Glutamatergic neuron (in vitro differentiated cells): ENCODE measurements at places on chromosomes 1 and 21.
A peak's percentile ranks its signal among the peaks of the same experiment; 100 is the strongest.

- no peak overlapping the region for H3K4me3 ChIP-seq
- H3K4me1 ChIP-seq: peaks cover 13% of the 10 kb centered on the region
- peaks cover 2% of the 10 kb centered on the region for H3K27me3 ChIP-seq
- H3K36me3 ChIP-seq: no peaks in the 10 kb centered on the region
These were observed 18.8 kb downstream of the SLC41A1 start for GRCh38 chr1:205794011-205794730.

DNA sequence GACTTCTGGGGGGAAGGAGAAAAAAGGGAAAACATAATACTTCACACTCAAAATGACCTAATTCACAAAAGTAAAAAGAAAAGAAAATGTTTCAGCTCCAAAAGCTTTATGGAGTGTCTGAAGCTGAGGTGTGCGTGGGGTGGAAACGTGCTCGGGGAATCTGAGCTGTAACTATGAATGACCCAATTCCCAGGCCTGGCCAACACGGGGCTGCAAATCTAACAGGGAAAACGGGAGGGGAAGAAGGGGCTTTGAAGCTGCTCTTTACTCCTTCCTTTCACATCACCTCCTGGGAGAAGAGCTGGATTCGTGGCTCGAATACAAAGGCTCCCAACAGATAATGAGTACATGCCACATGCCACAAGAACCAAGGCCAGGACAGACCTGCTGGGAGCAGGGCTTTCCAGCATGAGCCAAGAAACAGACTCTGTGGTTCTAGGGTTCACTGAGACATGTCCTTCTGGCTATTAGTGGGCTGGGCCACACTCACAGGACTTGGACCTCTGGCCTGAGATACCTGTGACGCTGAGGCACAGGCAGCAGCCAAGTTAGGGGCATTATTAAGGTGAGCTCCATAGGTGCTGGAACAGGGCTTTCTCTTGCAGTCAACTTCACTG lies 51.5 kb downstream of the SLC66A1 start:
- peaks cover 15% of the 10 kb centered on the region for H3K4me1 ChIP-seq
- no peak overlapping the region for H3K27ac ChIP-seq

- no peaks in the 10 kb centered on the region for H3K36me3 ChIP-seq
- H3K4me3 ChIP-seq: no peak overlapping the region
- peaks cover 3% of the 10 kb centered on the region for H3K4me1 ChIP-seq
- H3K27ac ChIP-seq: no peak overlapping the region
- no peaks in the 10 kb centered on the region for H3K27me3 ChIP-seq
- no peak for DNase-seq
These were observed 6.6 kb downstream of the TTC39A start for GRCh38 chr1:51323778-51324177.

DNA sequence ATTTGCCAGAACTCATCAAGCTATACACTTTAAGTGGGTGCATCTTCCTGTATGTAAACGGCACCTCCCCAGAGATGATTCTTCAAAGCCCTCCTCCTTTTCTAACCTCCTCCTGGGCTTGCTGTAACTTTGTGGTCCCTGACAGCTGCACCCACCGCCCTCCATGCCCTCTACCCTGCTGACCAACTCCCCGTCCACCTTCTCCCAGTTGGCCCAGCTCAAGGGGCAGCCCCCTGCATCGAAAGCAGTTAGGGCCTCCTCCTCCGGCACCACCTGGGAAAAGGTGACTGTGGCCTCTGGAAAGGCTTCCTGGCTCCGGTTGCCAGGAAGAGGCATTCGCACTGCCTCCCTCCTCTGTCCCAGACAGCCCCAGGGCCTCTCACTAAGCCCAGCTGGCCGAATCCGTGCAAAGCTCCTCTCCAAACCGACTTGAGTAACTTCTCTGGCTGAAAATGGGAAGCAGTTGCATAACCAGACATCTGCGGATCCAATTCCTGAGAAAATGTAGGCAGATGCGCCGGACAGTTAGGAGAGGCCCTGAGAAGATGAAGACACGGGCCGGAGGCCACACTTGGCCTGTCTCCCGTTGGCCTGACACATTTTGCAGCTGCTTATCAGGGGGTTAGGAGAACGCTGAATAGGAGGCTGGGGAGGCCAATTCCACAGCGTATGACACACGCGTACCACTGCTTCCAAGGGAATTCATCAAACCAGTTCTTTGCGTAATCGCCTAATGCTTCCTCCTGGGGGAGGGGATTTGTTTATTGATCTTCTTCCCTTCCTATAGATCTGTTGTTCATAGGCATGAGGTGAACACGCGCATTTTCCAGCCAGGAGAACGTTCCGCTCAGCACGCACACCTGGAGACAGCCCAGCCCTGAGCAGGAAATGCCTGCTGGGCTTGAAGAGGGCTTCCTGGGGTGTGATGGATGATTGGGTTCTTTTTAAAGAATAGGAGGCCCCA lies 48.7 kb upstream of the COL6A2 start:
- DNase-seq: no peak
- H3K36me3 ChIP-seq: peaks cover 4% of the 10 kb centered on the region
- peak overlapping the region; percentile 18 for H3K4me3 ChIP-seq
- H3K4me1 ChIP-seq: peaks cover 17% of the 10 kb centered on the region
- H3K27ac ChIP-seq: peak overlapping the region; percentile 53

GRCh38 chr1:218779341-218780100 lies 394.2 kb upstream of the LYPLAL1 start:
- no peak overlapping the region for H3K27ac ChIP-seq
- no peak overlapping the region for H3K4me3 ChIP-seq
- H3K27me3 ChIP-seq: peaks cover 2% of the 10 kb centered on the region
- no peak for DNase-seq
- no peaks in the 10 kb centered on the region for H3K36me3 ChIP-seq

- peak overlapping the region; percentile 85 for H3K27ac ChIP-seq
- no peaks in the 10 kb centered on the region for H3K36me3 ChIP-seq
- DNase-seq: peak; percentile 46
- peaks cover 8% of the 10 kb centered on the region for H3K27me3 ChIP-seq
These were observed 13.9 kb upstream of the TMEM222 start for GRCh38 chr1:27307874-27308598.

GRCh38 chr1:54602554-54602953 lies 20.8 kb downstream of the FAM151A start:
- no peak overlapping the region for H3K27ac ChIP-seq
- no peaks in the 10 kb centered on the region for H3K36me3 ChIP-seq
- no peak for DNase-seq
- no peak overlapping the region for H3K4me3 ChIP-seq
- peaks cover 10% of the 10 kb centered on the region for H3K4me1 ChIP-seq

DNA sequence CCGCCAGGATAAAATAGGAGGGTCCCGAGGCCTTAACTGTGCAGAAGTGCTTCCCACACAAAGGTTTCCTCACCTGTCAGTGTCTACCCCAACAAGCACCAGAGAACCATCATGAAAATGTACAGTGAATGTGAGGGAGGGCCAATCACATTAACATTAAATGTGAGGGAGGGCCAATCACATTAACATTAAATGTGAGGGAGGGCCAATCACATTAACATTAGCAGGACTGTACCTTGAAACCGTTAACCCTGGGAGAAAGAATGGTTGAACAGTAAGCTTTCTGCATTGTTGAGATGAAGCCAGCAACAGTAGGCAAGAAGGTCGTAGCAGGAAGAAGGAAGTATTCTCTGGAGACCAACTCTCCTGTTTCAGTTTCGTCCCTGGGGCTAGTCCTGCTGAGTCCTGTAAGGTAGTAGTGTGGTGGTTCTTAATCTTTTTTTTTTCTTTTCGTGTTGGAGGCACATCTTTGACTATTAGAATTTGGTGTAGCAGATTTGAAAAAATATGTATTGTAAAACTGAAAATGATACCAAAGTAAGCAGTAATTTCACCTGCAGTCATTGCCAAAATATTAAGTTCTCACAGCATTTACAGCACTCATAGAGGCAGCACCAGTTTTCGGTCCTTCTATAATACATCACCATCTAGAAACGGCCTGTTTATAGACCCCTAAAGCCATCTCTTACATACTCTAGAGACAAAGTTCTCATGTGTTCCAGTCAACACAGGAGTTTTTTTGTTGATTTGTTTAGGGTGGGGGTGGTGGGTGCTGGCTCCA lies 98.6 kb upstream of the PPP2R5A start:
- H3K4me3 ChIP-seq: no peak overlapping the region
- H3K27ac ChIP-seq: no peak overlapping the region
- H3K36me3 ChIP-seq: no peaks in the 10 kb centered on the region
- no peak for DNase-seq

- no peak overlapping the region for H3K4me3 ChIP-seq
- peaks cover 22% of the 10 kb centered on the region for H3K4me1 ChIP-seq
- H3K27ac ChIP-seq: no peak overlapping the region
- DNase-seq: no peak
These were observed 36.5 kb downstream of the NGF start for GRCh38 chr1:115301438-115302020.

DNA sequence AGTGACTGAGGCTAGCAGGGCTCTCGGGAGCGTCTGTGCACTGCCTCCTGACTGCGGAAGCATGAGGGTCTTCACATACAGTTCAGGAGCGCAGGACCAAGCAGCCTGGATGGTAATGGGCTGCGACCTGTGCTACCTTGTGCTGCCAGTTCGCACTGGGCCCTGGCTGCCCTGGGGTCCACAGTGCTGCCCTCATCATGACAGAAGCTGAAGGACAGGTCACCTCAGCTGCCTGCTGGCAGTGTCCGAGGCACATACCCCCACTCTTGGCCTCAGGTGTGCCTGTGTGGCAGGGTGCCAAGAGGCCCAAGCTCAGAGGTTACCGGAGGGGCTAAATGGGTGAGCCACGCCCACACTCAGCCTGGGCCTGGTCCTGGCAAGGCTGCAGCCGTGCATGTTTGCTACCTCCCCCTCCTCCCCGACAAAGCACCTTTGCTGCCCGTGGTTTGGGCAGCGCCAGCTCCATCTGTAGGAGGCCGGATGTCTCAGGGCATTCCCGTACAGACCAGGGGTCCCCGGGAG lies 4.4 kb downstream of the JMJD4 start:
- no peak for DNase-seq
- H3K27me3 ChIP-seq: peaks cover 10% of the 10 kb centered on the region
- peak overlapping the region; percentile 25 for H3K4me3 ChIP-seq
- H3K4me1 ChIP-seq: peaks cover 7% of the 10 kb centered on the region
- H3K27ac ChIP-seq: peak overlapping the region; percentile 72

DNA sequence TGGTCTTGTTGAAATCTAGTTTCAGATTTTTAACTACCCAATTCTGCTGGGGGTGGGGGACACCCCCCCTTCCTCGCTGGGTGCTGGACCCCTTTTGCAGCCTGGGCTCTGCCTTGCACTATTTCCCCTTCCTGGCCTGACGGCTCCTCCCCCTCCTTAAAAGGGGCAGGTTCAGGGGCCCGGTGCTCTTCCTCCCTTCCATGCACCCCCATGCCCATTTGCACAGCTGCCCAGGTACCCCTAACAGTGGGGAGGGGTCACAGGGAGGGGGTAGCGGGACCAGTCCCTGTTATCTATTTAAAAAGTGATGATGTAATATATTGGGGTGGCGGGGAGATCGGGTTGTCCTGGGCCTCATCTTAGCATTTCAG lies 15.3 kb downstream of the ZBTB7B start:
- peaks cover 12% of the 10 kb centered on the region for H3K27me3 ChIP-seq
- peak overlapping the region; percentile 84 for H3K27ac ChIP-seq
- H3K4me3 ChIP-seq: peak overlapping the region; percentile 71
- no peak for DNase-seq
- H3K36me3 ChIP-seq: no peaks in the 10 kb centered on the region

DNA sequence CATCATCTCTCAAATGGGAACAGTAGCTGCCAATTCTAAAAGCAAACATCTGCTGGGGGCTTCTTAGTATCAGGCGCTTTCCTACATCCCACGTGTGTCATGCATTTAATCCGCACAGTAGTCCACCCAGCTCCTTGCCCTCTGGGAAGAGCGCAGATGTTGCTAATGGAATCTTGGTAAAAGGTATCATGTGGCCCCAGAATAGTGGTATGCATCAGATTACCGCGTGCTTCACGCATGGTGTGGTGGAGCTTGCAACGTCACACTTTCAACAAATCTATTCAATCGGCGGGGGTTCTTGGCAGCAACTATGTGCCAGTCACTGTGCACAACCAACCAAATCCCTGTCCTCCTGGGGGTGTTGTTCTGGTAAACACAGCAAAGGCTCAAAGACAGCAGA lies 141.0 kb downstream of the HIVEP3 start:
- no peak overlapping the region for H3K27ac ChIP-seq
- H3K4me1 ChIP-seq: peaks cover 16% of the 10 kb centered on the region
- H3K36me3 ChIP-seq: peaks cover 10% of the 10 kb centered on the region
- no peak for DNase-seq

DNA sequence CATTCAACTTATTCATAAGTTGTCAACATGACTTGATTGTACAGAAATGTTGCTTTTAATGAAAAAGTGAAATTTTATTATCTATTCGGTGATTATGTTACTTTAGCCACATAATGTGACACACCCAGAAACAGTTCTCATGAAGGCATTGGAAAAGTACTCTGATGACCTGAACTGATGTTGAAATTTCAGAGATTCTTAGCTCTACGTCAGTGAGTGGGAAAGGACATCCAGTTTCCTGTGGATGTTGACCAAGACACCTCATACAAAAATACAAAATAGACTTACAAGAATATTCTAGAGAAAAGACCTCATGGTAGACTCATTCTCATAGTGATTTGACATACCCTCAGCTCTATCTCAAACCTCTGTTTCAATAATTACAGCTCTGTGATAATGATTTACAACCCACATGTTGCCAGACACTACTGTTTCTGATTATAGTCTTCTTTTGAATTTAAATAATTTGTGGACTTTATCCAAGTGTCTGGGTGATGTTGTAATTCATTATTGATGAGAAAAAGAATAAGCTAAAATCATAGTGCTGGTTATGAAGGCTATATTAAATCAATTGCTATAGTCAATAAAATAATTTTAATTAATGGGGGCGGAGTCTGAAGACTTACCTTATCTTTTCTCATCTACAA lies 37.3 kb downstream of the KCNK2 start:
- no peaks in the 10 kb centered on the region for H3K36me3 ChIP-seq
- H3K4me1 ChIP-seq: no peaks in the 10 kb centered on the region
- no peak overlapping the region for H3K27ac ChIP-seq
- peaks cover 2% of the 10 kb centered on the region for H3K27me3 ChIP-seq
